Smooth muscle cell of the umbilical artery (primary cell): ENCODE measurements at places on chromosomes 12 and 14. TPM values are rescaled to one million over a fixed set of nuclear protein-coding genes. Genes with fewer than 3 reads are reported as not detected.

A2ML1 gene
- not detected in 2 replicates for total RNA-seq

TTLL5 gene
- total RNA-seq, result 15.4 and 32.0 TPM in 2 replicates

NOVA1 gene
- under 0.01 and 0.65 TPM in 2 replicates for total RNA-seq

OTX2 gene
- total RNA-seq, result not detected in 2 replicates

RNASE1 gene
- 0.30 TPM in 1 of 2 replicates, not detected in the other for total RNA-seq

LALBA gene
- total RNA-seq, result not detected in 2 replicates

RTN1 gene
- 7.5 and 15.4 TPM in 2 replicates for total RNA-seq

HOXC4 gene
- 1.1 and 1.5 TPM in 2 replicates for total RNA-seq

LTB4R gene
- 0.59 and 0.78 TPM in 2 replicates for total RNA-seq
